ENCODE measurements at places on chromosomes 13 and 19.

GRCh38 chr13:38824342-38824741 is 137.5 kb downstream of the FREM2 start:
- no peak for DNase-seq

DNA sequence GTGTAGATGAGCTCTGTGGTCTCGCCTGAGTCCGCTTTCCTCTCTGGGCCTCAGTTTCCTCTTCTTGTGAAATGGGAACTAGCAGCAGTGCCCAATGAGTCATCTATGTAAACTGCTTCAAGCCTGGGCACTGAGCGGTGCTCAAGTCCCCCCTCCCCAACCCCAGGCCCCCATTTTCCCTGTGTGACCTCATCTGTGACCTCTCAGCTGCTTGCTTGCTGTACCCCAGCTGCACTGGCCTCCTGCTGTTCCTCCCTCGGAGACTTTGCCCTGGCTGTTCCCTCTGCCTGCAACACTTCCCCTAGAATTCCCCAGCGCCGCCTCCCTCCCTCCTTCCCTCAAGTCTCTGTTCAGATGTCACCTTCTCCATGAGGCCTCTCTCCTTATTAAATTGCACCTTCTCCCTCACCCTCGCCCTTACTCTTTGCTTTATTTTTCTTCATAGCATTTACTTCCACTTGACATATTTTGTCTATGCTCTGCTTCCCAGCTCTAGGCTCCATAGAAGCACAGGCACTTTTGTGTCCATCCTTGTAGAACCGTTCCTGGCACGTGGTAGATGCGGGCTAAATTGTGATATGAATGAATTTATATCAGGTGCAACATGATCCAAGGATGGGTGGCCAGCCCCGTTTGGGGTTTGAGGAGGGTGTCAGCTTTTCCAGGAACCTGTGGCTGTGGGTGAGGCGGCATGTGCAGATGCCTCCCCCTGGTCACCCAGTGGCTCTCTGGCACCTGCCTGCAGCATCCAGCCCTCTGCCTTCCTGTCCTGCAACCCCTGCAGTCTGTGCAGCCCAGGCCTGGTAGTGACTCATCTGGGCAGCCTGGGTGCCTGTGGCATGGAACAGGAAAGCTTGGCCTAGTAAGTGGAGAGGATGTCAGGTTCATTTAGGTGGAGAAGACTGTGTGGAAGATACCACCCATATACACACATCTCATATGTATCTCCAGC is 26.3 kb downstream of the SIPA1L3 start:
- DNase-seq: no peak

GRCh38 chr13:39263531-39263930 is 225.3 kb downstream of the NHLRC3 start:
- no peak for DNase-seq

DNA sequence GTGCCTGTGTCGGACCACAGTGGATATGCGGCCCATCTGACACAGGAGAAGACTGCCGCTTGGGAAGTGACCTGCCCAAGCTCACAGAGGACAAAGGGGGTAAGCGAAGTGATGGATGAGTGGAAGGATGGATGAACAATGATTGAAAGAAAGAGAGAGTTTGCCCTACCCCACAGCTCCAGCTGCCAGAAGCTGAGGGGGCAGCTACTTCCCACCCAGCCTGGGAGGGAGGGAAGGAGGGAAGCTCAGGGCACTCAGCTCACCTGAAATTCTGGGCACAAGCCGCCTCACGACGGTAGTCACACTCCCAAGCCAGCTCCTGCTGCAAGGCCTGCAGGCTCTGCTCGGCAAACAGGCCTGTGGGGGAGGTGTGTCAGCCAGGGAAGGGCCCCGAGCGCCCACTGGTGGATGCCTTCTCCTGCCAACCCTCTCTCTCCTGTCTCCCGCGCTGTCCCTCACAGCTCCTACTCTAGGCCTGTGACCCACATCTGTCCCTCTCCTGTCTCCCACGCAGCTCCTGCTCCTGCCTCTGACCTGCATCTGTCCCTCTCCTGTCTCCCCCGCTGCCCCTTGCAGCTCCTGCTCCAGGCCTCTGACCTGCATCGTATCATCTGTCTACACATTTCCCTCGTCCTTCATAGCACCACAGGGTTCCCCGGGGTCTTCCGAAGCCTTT is 12.0 kb upstream of the NUMBL start:
- no peak for DNase-seq

DNA sequence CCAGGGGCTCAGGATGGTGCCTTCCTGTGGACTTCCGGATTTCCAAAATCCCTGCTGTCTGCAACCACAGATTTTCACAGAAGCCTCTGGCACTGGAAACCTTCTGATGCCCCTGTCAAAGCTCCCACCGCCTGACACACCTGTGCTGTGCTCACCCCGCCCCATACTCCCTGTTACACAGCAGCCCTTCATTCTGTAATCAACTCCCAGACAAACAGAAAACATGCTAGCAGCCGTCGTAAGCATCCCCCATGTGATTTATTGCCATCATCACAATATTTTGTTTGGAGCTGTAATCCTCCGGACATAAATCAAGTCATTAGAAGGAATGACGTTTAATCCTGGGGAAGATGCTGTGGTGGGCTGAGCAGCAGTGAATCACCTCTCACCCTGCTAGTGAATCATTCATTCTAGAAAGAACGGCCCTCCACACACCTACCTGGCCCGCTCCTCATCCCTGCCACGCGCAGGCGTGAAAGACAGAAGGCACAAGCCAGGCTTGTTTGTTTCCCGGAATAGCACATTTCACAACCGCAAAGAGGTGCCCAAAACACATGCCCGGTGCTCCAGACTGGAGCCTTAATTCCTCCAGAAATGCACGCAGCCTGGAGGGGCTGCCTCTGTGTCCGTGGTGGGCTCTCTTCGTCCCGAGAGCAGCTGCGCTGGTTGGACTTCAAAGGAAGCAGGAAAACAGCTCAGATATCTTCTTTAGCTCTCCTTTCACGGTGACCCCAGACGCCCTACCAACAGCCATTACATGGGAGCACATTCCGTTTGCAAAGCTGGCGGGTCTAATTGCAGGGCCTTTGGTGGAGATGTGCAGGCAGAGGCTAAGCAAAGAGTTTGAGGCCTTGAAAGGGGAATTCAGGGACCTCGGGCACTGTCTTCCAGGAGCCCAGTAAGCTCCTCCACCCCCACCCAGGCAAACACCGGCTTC is 41.3 kb upstream of the KCTD15 start:
- no peak for DNase-seq

DNA sequence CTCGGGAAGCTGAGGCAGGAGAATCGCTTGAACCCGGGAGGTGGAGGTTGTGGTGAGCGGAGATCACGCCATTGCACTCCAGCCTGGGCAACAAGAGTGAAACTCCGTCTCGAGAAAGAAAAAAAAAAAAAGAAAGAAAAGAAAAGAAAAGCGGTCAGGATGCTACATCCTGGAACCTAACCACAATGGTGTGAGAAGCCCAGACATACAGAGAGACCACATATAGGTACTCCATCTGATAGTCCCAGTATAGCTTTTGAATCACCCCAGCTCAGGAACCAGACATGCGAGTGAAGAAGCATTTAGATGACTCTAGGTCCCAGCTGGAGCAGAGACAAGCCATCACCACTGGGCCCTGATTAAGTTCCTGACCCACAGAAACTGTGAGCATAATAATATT is 3.2 kb downstream of the IFNL1 start:
- DNase-seq: no peak

All from amygdala (tissue), 56 donors.